ENCODE measurements at places on chromosomes 4 and X.

- DNase-seq = no peak
Observed at GRCh38 chr4:168978001-168978700, 31.9 kb downstream of the CBR4 start.

DNA sequence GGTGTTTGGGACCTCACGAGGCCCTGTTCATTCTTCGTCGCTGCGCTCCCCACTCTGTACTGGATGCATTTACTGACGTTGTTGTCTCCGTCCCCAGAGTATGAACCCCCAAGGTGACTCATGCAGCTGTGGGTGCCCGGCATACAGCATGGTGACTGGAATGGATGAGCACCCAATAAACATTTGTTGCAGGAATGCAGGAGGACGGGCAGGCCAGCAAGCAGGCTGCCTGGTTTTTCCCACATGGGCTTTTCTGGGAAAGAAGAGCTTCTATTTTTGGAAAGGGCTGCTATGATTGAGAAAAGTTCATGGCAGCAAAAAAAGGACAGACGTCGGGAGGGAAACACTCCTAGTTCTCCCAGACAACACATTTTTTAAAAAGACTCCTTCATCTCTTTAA, 893 bp upstream of the SOD3 start:
- DNase-seq = no peak

GRCh38 chr4:43103048-43103447, 210.5 kb downstream of the GRXCR1 start:
- DNase-seq = no peak

DNA sequence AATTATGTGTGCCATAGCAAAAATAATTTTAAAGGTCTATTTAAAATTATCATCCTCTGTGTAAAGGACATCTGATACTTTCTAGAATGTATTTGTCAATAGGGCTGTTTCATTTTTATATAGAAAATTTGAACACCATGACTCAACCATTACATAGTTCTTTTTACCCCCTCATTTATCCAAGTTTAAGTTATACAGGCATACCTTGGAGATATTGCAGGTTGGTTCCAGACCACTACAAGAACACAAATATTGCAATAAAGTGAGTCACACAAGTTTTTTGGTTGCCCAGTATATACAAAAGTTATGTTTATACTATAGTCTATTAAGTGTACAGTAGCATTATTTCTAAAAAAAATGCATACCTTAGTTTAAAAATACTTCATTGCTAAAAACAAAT, 130.4 kb downstream of the MSL3 start:
- no peak for DNase-seq

- no peak for DNase-seq
Observed at GRCh38 chr4:99629962-99630554, 27.6 kb downstream of the C4orf54 start.

- DNase-seq = no peak
Observed at GRCh38 chr4:32824336-32824735, 2104.2 kb downstream of the PCDH7 start.

- DNase-seq = no peak
Observed at GRCh38 chr4:26964512-26964911, 103.9 kb downstream of the STIM2 start.

- no peak for DNase-seq
Observed at GRCh38 chrX:54721424-54721823, 76.6 kb downstream of the ITIH6 start.

GRCh38 chrX:125681058-125681457, 361.4 kb downstream of the TEX13C start:
- DNase-seq = no peak

DNA sequence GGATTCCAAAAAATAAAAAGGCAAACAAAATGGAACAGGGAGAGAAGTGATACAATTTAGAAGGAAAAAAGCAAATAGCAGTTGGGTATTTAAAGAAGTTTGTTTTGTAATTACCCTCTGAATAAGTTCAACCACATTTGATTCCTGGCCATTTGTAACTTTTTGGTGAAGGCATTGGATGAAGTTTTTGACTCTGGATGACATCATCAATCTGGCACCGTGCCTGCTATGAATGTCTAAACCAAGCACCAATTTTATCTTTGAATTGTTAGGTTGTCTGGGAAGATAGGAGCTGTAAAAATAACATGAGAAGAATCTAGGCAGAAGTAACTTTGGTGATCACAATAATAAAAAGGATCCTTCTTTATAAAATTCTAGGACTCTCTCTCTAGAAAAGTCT, 29.5 kb downstream of the TMPRSS11A start:
- DNase-seq = no peak

DNA sequence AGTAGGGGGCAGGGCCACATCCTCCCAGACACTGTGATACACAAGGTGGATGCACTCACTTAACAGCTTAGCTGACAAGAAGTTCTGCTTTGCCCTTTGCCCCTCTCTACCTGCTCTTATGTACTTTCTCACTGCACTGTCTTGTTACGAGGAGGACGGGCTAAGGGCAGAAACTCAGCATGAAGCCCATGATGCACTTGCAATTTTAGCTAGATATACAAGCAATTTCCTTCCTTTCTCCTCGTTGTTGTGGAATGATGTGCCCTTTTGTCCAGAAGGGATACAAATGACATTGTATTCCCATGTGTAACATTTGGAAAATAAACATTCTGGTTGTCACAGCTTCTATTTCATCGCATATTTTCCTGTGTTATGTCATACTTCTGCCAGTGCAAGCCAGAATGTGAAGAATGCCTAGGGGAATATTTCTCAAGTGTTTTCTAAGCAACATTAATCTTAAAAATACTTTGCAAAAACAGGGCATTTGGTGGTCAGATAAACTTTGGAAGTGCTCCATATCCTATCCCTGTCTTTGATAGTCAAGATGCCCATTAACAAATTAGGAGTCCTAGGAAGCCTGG, 47.2 kb downstream of the MAOA start:
- DNase-seq = no peak

GRCh38 chr4:15988222-15988621, 25.2 kb upstream of the FGFBP2 start:
- DNase-seq = no peak

- no peak for DNase-seq
Observed at GRCh38 chrX:38352362-38352761, at the start of gene OTC. Gene OTC, plus strand, starts transcription at chrX:38352604. Its CDS starts 93 bp downstream, at chrX:38352697.

DNA sequence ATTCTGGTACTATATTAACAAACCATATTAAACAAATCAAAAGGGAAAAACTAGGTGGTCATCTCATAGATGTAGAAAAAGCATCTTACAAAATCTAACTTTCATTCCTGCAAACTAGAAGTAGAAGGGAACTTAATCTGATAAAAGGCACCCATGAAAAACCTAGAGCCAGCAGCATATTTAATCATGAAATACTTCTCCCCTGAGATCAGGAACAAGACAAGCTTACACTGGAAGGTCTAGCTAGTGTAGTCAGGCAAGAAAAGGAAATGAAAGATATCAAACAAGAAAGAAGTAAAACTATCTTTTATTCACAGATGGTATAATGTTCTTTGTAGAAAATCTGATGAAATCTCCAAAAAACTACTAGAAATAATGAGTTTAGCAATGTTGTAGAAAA, 41.2 kb downstream of the ATP10D start:
- no peak for DNase-seq

DNA sequence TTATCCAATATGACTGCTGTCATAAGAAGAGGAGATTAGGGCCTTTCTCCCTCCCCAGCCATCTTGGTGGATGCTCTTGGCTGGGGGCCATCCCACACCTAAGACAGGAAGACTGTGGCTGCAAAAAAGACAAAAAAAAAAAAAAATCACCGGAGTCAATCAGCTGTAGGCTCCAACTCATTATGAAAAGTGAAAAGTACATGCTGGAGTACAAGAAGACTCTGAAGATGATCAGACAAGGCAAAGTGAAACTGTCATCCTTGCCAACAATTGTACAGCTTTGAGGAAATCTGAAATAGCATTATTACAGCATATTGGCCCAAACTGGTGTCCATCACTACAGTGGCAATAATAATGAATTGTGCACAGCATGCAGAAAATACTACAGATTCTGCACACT, 5.2 kb downstream of the EGFL6 start:
- DNase-seq = no peak

DNA sequence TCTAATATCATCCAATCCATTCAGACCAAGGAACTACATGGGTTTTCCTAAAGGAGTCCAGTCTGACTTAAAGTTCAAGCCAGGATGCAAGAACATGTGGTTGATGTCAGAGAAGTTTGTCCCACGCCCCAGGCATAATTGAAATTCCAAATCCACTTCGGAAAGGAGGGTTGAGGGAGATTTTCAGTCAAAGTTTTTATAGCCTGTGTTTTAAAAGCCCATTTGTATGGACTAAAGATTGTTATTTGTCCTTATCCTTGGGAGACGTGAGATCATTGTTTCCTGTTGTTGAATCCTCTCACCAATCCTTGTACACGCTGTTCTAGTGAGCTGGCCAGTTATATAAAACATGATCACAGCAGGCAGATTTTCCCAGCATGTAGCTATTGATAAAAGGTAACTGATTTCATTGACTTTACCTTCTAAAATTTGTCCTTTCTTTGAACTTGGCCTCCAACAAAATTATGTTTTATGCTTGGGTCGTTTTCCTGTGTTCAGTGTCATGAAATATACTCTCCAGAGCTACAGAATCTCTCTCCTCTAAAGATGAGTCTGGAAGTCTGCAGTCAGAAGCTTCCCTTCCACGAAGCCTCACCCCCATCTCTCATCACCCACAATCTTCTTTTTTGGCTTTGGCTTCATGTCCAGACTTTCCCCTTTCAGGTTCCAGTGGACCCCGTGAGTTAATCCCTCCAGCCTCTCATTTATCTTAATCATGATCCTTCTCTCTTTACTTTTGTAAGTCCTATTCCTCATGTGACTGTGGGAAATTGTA, 92.9 kb downstream of the ATP10D start:
- no peak for DNase-seq

- DNase-seq = no peak
Observed at GRCh38 chrX:132171478-132171877, 43.7 kb upstream of the FRMD7 start.

- peak; percentile 63 for DNase-seq
Observed at GRCh38 chrX:136028383-136028984, 43.2 kb downstream of the SLC9A6 start.

- DNase-seq = no peak
Observed at GRCh38 chrX:2595258-2595657, 94.5 kb upstream of the DHRSX start.
